ENCODE measurements at places on chromosomes 11 and 22. TPM values are rescaled to one million over a fixed set of nuclear protein-coding genes. Genes with fewer than 3 reads are reported as not detected.

GRCh38 chr11:24609192-24610119 lies 112.6 kb downstream of the LUZP2 start:
- no peak for DNase-seq

- DNase-seq = no peak
Measured at GRCh38 chr11:61121192-61121831, 19.0 kb downstream of the CD5 start.

The TRIM34 gene
- polyA plus RNA-seq = 0.67 TPM

DNA sequence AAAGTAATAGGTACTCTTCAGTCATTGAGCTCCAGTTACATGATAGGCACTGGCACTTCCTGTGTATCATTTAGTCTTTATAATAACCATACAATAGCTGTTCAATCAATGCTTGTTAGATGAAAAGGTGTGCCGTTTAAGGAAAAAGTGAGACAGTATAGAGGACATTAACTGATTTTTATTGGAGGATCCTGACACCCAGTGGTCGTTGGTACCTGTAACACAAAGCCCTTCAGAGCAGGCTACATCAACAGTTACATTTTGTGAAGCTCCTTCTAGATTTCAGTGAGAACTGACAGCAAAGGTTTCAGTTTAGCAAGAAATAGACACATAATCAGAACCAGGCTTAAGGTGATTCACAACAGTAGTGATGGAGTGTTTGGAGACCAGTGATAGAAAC lies 44.2 kb downstream of the CCDC81 start:
- DNase-seq = no peak

GRCh38 chr11:32090545-32091370 lies at the start of gene RCN1:
RCN1 (plus strand) TSS chr11:32091074; CDS start chr11:32091197, 123 bp downstream.
- DNase-seq = peak; percentile 79

GRCh38 chr22:21025266-21025665 lies 7.1 kb downstream of the SLC7A4 start:
- DNase-seq = no peak

All from psoas muscle (tissue), 8 donors.